ENCODE measurements at places on chromosomes 4 and X.

DNA sequence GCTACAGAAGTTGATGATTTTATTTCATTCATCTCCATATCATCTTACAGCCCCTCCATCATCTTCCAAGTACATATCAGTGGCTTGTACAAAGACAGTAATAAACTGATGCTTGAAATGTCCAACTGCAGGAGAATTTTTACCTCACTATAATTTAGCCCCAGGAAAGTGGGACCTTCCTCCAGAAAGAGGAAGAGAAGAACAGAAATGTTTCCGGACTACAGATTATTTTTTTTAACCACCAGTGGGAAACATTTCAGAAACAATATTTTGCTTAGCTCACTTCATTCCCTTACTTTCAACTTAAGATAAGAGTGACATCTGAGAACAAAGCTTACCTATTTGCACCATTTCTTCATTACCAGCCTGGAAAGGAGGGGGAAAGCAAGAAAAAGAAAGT lies 2.0 kb downstream of the ADAMTS3 start:
- no peak for DNase-seq

DNA sequence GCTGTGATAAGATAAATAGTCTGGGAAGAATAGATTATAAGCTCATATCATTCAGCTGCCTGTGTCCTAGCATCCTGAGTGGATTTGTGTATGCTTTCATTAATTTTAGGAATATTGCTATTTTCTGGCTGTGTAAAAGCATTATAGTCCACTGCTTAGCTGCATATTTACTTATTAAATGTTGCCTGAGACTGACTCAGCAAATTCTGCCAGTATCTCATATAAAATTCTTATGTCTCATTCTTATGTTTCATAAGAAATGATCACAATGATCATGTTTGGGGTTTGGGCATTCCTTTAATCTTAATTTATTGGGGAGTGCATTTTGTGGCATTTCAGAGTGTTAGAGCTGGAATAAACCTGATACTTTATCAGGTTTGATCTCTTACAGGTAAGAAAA lies 34.9 kb downstream of the RASSF6 start:
- DNase-seq = no peak

DNA sequence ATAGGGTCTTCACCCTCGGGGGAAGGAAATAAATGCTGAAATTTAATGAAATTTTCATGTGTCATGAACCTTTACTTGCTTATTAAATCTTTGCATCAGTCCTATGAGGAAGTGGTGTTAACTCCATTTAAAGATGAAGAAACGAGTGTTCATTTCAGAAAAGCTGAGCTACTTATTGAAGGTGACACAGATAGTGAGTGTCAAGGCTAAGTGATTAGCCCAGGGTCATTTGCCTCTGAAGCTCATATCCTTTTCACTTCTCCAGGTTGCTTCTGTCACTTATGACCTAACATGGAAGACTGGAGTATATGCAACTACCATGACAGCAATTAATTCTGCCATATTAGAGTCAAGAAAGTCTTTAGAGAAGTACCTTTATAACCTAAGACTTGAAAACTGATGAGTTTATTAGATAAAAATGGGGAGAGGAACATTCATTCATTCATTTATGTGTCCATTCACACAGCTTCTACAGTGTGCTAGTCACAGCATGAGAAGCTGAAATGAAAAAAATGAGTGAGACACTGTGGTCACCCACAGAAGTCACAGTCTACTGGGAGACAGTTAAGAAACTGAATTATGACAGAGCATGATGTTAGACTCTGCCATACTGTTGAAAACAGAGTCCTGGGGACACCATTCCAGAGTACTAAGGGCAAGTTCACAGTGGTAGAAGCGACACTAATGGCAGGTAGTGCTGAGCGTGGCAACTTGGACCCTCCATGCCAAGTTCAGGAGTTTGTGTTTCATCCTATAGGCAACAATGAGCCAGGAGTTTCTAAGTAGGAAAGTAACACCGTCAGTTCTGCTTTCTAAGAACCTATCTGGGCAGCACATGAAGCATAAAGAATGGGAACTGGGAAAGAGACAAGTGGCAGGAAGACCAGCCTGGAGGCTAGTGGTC lies 21.3 kb downstream of the ALPK1 start:
- DNase-seq = peak; percentile 41

- no peak for DNase-seq
These were observed 139.2 kb downstream of the TMEM164 start for GRCh38 chrX:110142096-110142495.

GRCh38 chr4:2822461-2823300 lies 21.0 kb upstream of the ADD1 start:
- no peak for DNase-seq

- no peak for DNase-seq
These were observed 2.0 kb upstream of the AP1S2 start for GRCh38 chrX:15856636-15857035.

- DNase-seq = peak; percentile 45
These were observed 41.9 kb downstream of the CNOT6L start for GRCh38 chr4:77777135-77777807.

DNA sequence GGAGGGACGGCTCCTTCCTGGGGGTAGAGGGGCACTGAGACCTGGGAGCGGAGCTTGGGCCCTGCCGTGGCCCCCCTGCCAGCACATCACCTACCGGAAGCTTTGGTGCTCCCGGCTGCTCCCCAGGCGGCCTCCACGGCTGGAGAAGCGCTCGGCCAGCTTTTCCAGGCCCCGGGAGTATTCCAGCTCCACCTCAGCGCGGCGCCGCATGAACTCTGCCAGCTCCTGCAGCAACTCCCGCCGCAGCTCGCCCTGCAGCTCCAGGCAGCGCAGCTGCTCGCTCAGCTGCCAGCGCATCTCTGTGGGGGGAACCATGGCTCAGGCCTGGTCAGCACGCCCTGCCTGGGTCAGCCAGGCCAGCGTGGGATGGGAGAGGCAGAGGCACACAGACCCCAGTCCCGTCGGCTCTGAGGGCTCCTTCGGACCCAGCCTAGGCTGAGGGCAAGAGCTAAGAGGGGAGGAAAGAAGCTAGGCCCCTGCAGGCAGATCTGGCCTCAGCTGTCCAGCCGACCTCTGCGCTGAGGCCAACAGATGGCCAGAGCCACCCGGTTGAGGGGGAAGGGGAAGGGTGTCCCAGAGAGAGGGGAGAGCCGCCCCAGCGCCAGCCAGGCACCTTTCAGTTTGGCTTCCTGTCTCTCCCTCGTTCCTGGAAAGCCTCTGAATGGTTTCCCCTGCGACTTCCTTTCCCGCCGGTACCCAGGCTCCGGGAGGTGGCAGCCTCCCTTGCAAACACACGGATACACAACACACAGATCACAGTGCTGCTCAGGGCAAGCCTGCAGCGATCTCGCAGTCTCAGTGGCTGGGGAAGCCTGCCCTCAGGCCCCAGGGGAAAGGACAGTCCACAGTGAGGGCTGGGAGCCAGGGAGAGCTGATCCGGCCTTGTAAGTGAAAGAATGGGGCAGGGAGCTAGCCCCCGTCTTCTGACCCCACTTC lies 4.3 kb downstream of the ARHGAP4 start:
- peak; percentile 51 for DNase-seq

DNA sequence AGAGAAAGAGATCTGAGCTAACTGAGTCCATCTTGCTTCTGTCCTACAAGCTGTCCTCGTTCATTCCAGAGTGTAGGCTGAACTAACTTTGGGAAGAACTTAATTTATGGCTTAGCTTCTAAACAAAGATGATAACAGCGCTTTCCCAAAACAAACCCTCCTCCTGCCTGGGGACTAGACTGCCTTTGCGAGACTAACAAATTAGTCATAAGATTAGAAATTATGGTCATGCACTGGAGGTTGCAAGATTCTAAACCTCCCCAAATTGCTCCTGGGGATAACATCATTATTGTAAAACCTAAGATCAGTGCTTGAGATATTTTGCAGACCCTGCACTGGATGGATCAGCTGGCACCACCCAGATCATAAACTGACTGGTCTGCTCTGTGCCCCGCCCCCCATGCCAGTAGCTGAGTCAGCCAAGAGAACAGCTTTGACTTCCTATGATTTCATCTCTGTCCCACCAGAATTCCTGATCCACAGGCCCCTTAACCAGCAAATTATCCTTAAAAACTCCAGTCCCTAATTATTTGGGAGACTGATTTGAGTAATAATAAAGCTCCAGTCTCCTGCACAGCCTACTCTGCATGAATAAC lies 883.3 kb downstream of the TRIML1 start:
- no peak for DNase-seq

DNA sequence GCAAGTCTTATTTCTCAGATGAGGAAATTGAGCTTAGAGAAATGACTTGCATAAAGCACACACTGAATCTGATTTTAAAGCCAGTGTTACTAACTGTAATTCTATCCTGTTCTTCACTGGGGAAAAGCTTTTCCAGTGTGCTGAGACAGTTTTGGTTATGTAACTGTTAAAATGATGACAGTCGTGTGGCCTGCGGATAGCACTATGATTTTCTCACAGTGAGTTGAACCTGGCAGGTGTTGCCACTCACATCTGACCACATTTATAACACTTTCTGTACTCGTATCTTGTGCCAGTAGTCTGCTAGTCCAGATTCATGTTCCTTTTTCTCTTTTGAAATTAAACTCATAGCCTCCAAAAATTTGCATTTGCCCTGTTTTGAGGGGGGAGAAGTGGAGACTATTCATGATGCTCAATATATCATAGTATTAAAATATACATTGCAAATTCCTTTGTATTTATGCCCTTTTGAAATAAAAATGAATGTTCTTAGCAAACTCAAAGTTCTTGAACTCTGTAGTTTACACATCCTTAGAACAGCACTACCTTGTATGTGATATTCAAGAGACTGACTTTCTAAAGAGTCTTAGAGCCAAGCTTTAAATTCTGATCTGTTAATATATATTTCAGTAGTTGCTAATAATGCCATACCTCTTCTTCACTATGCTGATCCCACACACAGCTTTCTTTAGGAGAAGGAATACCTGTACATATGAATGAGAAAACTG lies 132.3 kb downstream of the PDLIM5 start:
- no peak for DNase-seq

DNA sequence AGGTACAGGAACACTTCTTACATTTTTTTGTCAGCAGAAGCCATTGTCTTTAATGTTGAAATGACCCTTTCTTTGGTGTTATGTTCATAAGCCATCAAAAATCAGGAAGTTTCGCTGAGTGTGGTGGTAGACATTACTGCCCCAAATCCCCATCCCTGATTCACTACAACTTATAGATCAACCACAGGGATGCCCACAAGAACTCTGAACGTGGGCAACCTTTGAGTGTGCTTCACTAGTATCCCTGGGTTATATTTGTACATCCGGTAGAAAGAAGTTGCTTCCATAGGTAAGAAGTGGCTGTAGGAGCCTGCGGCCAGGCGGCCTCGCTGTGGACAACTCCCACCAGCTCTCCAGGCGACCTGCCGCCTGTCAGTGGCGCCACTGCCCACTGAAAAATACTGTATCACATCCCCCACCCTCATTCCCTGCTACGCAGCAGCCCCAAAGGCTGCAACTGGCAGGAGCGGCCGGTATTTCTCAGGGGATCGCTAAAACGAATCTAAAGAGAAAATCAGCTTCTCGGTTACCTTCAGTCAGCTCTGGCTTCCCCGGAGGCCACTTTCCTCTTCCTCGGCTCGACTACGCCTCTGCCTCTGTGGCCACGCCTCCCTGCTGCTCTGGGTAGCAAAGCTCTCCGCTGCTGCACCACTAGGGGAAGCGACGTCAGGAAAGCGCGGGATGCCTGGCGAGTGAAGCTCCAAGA lies 13.9 kb upstream of the ETDC start:
- peak; percentile 57 for DNase-seq

DNA sequence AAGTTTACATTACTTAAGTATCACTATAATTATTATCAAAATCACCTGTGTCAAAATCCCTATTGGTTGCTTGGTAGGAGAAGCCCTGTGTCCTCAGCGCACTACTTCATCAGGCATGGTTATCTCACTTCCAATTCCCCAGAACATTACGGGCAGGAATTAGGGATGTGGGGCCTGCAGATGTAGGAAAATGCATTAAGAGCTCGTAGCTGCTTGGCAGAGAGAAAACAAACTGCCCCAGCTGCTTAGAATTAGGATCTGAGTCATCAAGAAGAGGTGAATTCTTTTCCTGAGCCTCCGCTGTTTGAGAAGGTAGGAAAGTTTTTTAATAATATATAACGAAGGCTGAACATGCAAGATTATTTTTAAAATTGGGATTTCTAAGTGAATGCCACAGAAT lies 31.1 kb upstream of the CLNK start:
- no peak for DNase-seq

DNA sequence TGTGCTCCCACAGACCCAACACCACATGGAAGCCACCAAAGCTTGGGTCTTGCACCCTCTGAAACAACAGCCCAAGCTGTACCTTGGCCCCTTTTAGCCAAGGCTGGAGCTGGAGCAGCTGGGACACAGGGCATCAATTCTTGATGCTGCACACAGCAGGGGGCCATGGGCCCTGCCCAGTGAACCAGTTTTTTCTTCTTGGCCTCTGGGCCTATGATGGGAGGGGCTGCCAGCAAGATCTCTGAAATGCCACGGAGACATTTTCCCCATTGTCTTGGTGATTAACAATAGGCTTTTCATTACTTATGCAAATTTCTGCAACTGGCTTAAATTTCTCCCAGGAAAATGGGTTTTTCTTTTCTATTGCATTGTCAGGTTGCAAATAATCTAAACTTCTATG lies 49.0 kb downstream of the SPANXA2 start:
- no peak for DNase-seq

GRCh38 chr4:74874753-74875367 lies 58.1 kb upstream of the PARM1 start:
- peak; percentile 65 for DNase-seq

GRCh38 chrX:115581759-115582615 lies 21.0 kb downstream of the PLS3 start:
- DNase-seq = no peak

DNA sequence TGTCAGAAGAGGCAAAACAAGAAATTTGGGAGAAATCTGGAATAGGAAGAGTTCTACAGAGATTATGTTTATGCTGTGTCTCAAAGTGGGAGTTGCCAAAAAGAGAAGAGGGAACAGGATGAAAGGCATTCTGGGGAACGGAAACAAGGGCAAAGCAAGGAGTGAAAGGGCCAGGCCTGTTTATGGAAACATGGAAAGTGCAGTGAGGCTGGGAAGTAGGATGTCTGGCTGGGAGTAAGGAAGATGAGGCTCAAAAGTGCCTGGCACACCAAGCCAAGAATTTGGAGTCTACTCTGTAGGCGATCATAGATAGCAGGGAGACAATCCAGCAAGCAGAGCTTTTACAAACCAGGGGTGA lies 1.8 kb upstream of the CUL4B start:
- DNase-seq = no peak

DNA sequence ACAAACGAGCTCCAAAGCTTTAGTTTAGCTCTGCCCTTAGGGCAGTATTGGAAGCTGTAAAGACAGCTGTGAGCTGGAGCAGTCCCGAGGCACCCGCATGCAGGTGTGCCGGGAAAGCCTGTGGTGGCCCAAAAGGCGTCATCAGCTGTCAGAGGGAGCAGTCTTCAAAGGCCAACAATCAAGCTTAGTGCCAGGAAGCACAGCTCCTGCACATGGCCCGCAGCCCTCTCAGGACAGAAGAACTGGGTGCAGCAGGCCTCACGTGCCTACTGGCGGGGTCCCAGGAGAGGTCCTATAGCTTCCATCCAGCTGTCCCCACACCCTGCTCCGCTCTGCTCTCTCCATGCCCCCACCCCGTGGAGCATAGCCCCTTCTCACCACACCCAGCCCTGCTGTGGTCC lies 92.2 kb upstream of the TRIM2 start:
- no peak for DNase-seq

- peak; percentile 2 for DNase-seq
These were observed at the start of gene BTC for GRCh38 chr4:74794382-74795010. Gene BTC (minus strand): TSS chr4:74794523. CDS start chr4:74794325, 198 bp downstream.

GRCh38 chr4:35604724-35605123 lies 639.6 kb downstream of the ARAP2 start:
- no peak for DNase-seq

Data from activated CD4-positive, alpha-beta T cell treated with anti-CD3 and anti-CD28 coated beads, Interleukin-10, Interleukin-2, amounts not matched to agents 100 ng/mL and 50 ng/mL, durations not matched to agents 16 hours and 8 hours (primary cell).